ENCODE measurements at places on chromosomes 5 and 9. TPM values are rescaled to one million over a fixed set of nuclear protein-coding genes. Genes with fewer than 3 reads are reported as not detected.

The HINT2 gene
- total RNA-seq: 28.9 TPM

The PCDHA3 gene
- 3.4 TPM for total RNA-seq

The TRIP13 gene
- total RNA-seq: 3.1 TPM

The STOM gene
- 255 TPM for total RNA-seq

The IRX1 gene
- total RNA-seq: not detected

The ZBTB5 gene
- total RNA-seq: 11.2 TPM

The IGIP gene
- 57.5 TPM for total RNA-seq

The KCNV2 gene
- not detected for total RNA-seq

The IL4 gene
- total RNA-seq: not detected

The PCDHA7 gene
- 3.5 TPM for total RNA-seq

The MED27 gene
- total RNA-seq: 24.2 TPM

The PCDHB14 gene
- 13.4 TPM for total RNA-seq

The IRX4 gene
- total RNA-seq: not detected

The AQP7 gene
- total RNA-seq: 0.65 TPM

The TMEM232 gene
- 27.8 TPM for total RNA-seq

The RIC1 gene
- total RNA-seq: 16.1 TPM

The FBP2 gene
- not detected for total RNA-seq

The PCDHB10 gene
- 9.8 TPM for total RNA-seq

The MAN1B1 gene
- total RNA-seq: 57.0 TPM

The ADGRD2 gene
- not detected for total RNA-seq

The LCN15 gene
- 1.6 TPM for total RNA-seq

The FRRS1L gene
- 137 TPM for total RNA-seq

The CATSPER3 gene
- total RNA-seq: 3.8 TPM

The SHROOM1 gene
- total RNA-seq: 17.3 TPM

The LYSMD3 gene
- total RNA-seq: 11.5 TPM

The CDO1 gene
- total RNA-seq: 28.0 TPM

The IFNA1 gene
- not detected for total RNA-seq

The CSF1R gene
- total RNA-seq: 21.0 TPM

The UBTD2 gene
- total RNA-seq: 11.3 TPM

The SLC25A2 gene
- total RNA-seq: 0.51 TPM

The ANXA2R gene
- total RNA-seq: 1.6 TPM

The CD72 gene
- 2.9 TPM for total RNA-seq

Data from dorsolateral prefrontal cortex (tissue), 122 donors.